ENCODE measurements at places on chromosomes 4 and X. TPM values are rescaled to one million over a fixed set of nuclear protein-coding genes. Genes with fewer than 3 reads are reported as not detected.
A peak's percentile ranks its signal among the peaks of the same experiment; 100 is the strongest.

The ADAMTS3 gene
- total RNA-seq, result 4.5 TPM

The ARR3 gene
- total RNA-seq, result not detected

DNA sequence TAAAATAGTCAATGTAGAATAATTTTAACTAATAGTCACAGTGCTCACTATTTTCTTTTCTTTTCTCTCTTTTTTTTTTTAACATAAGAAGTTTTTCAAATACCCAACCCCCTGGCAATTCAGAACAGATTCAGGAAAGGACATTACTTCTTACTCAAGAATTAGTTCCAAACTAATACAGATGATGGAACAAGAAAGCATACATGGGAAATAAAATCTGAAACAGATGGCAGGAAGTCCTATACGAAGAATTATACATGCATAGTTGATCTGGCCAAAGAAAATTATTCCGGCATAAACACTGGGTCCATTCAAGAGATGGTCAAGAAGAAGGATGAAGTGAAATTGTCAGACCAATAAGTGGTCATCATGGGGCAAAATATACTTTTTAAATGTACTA, 614.4 kb upstream of the INTU start:
- DNase-seq, result peak; percentile 78
- H3K27me3 ChIP-seq, result no peaks in the 10 kb centered on the region
- no peak overlapping the region for H3K27ac ChIP-seq
- H3K4me3 ChIP-seq, result no peak overlapping the region
- H3K36me3 ChIP-seq, result no peaks in the 10 kb centered on the region

DNA sequence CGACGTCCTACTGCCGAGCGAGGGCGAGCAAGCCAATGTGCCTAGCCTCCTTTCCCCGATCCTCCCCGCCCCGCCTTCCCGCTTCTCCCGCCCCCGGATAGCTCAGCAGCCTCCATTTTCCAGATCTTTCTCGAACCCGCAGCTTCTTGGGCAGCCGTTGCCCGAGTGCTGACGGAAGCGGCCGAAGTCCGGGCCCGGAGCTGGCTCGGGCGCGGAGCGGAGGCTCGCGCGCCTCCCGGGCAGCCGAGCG, 172 bp upstream of the HSPA4L start:
- H3K4me1 ChIP-seq, result peaks cover 8% of the 10 kb centered on the region
- peak; percentile 95 for DNase-seq
- peak overlapping the region; percentile 83 for H3K4me3 ChIP-seq
- H3K27me3 ChIP-seq, result peaks cover 17% of the 10 kb centered on the region

GRCh38 chr4:22427675-22428074, 88.2 kb downstream of the ADGRA3 start:
- DNase-seq, result peak; percentile 65
- H3K4me1 ChIP-seq, result no peaks in the 10 kb centered on the region
- H3K27me3 ChIP-seq, result no peaks in the 10 kb centered on the region
- H3K36me3 ChIP-seq, result peaks cover 10% of the 10 kb centered on the region
- H3K27ac ChIP-seq, result no peak overlapping the region
- H3K4me3 ChIP-seq, result no peak overlapping the region

DNA sequence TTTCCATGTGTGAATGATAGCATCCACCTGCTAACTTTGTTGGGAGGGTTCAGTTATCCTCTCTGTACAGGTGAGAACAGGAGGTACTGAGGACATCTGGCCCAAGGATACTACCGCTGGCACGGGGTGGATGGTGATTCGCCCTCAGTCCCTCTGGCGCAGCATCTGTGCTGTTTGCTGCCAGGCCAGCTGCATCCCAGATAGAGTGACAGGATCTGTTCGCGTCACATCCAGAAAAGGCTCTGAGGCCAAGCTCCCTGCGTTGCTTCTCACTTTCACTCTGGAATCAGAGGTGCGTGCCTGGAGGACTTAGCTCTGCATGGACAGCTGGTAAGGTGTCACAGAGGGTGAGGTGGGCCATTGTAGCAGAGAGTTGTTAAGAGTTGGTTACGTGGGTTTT, 95.4 kb downstream of the TBL1X start:
- H3K4me3 ChIP-seq, result no peak overlapping the region
- DNase-seq, result peak; percentile 20
- peaks cover 2% of the 10 kb centered on the region for H3K27me3 ChIP-seq
- no peaks in the 10 kb centered on the region for H3K36me3 ChIP-seq

The CPE gene
- total RNA-seq, result 137 TPM

DNA sequence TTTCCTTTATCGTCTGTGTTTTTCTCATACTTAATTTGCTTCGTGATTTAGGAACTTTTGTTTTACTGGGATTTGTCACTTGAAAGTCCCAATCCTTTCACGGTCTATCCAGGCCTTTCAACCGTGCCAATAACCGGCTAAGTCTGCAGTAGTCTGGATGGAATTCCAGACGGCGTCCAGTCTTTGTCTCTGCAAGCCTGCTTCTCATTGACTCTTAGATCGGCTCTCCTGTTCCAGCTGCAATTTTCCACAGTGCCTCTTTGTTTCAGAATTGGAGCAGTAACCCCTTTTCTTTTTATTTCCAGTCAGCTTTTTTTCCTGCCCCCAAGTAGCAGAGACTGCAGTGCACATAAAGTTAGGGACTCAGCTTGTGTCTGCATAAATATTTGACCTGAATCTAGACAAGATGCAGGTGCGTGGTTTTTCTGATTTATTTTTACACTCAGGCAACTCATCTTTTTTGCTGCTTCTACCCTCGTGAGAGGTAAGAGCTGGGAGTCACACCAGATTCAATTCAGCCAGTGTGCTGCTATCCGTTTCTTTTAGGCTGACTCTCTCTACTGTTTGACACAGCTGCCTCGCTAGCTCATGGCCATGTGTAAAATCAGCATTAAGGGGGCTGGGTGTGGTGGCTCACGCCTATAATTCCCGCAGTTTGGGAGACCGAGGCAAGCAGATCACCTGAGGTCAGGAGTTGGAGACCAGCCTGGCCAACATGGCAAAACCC, 37.4 kb upstream of the DHRSX start:
- peaks cover 3% of the 10 kb centered on the region for H3K27me3 ChIP-seq
- no peaks in the 10 kb centered on the region for H3K36me3 ChIP-seq
- H3K27ac ChIP-seq, result peak overlapping the region; percentile 35
- H3K4me1 ChIP-seq, result peaks cover 3% of the 10 kb centered on the region

- H3K4me1 ChIP-seq, result peaks cover 6% of the 10 kb centered on the region
- H3K4me3 ChIP-seq, result no peak overlapping the region
- H3K27ac ChIP-seq, result no peak overlapping the region
Measured at GRCh38 chr4:25439918-25440477, 62.9 kb downstream of the ANAPC4 start.

GRCh38 chrX:113833096-113834055, 750.5 kb upstream of the HTR2C start:
- no peak overlapping the region for H3K27ac ChIP-seq
- H3K4me3 ChIP-seq, result no peak overlapping the region
- H3K36me3 ChIP-seq, result no peaks in the 10 kb centered on the region
- DNase-seq, result peak; percentile 12

The CFI gene
- 7.8 TPM for total RNA-seq

- DNase-seq, result no peak
- no peak overlapping the region for H3K4me3 ChIP-seq
- no peaks in the 10 kb centered on the region for H3K27me3 ChIP-seq
- no peak overlapping the region for H3K27ac ChIP-seq
- H3K36me3 ChIP-seq, result no peaks in the 10 kb centered on the region
- no peaks in the 10 kb centered on the region for H3K4me1 ChIP-seq
Measured at GRCh38 chr4:187309456-187309855, 585.8 kb upstream of the FAT1 start.

The ZNF732 gene
- total RNA-seq, result 2.1 TPM

DNA sequence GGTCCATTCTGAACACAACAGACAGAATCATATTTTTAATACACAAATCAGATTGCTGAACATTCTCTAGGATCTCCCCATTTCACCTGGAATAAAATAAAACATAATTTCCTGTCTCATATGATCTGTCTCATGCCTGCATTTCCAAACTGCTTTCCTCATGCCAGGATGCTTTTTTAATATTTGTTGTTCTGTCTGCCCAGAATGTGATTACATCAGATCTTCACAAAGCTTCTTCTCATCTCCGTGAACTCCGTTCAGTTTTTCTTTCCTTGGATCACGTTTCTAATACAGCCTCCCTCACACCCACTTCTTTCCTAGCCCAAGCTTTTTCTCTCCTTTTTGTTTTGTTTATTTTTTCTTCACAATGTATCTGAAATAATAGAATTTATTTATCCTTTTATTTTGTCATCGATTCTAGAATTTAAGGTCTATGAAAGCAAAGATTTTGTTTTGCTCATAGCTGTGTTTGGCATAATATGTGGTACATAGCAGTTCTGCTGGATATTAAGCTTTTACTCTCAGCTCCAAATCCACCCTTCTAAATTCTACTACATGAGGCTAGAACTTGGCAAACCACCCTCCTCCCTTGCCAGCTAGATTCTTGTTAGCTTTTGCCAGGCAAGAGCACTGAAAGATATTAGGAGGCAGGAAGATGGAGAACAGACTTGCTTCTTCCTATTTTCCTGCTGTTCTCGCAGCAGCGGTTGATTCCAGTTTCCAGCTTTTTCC, 165.5 kb upstream of the SLIT2 start:
- H3K27me3 ChIP-seq, result no peaks in the 10 kb centered on the region
- H3K4me3 ChIP-seq, result no peak overlapping the region
- DNase-seq, result peak; percentile 46
- H3K4me1 ChIP-seq, result no peaks in the 10 kb centered on the region
- no peaks in the 10 kb centered on the region for H3K36me3 ChIP-seq

All from muscle of leg (tissue), 16 donors.